ENCODE measurements at places on chromosomes 5 and 9.
A peak's percentile ranks its signal among the peaks of the same experiment; 100 is the strongest.

DNA sequence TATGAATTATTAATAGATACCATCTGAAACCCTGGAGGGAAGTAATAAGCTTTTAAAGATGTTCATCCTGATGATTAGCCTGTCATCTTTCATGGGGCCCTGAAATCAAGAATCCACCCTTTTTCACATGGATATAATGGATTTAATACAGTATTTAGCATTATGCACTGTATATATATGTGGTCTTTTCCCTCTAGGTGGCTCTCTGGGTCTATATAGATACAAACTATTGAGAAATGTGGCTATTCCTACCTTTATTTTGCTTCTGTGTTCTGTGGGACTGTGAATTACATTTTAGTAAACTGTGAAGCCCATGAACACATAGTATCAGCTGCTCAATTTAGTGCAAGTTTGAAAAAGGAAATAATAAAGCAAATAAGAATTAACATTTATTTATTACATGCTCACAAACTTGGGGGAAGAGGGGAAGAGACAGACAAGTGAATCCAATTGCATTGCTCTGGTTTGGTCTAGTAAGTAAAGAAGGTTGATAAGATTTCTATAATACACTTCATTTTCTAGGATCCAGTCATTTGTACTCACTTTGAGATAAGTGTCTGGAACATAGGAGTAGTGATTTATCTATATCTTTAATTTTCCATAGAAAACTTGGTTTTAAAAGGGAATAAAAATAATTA is 112.2 kb downstream of the SCAMP1 start:
- DNase-seq, result no peak

DNA sequence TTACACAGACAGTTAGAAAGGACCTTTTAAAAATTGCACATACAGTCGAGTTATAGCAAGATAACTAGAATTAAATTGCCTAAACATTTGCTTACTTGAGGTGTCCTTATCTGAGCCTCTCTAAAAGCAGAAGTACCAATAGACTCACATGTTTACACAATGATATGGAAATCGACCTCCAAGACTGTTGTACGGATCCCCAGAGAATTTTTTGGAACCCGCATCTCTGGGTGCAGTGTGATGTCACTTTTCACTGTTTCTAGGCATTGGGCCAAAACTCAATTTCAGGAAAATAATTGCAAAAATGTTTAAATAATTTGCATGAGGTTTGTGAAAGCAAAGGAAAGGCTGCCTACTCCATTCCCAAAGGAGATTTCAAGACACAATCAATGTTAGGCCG is 63.1 kb upstream of the ATG10 start:
- no peak for DNase-seq

DNA sequence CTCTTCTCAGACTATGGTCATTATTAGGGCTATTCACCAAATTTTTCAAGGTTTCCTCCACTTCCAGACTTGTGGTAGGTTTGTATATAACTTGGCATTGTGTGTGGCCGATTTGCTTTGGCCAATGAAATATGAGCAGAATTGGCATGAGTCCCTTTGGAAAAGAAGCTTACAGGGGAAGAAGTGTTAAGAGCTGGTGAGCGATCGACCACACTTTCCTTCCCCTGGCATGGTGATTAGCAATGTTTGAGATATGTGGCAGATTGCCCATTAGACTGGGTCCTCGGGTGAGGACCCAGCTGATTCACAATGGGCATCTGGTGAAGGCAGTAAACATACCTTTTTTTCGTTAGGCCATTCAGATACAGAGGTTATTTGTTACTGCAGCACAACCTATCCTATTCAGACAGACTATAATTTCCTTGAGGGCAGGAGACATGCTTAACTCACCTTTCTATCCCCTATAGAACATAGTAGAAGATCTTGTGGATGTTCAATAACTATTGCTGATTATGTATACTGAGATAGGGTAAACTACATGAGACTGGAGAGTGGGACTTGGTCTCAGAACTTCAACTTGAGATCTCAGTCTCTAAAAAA is 62.8 kb upstream of the KLF9 start:
- DNase-seq, result no peak

GRCh38 chr9:105554042-105554441 is 3.9 kb upstream of the FKTN start:
- no peak for DNase-seq

GRCh38 chr5:58498340-58498942 is 7.2 kb downstream of the GAPT start:
- DNase-seq, result peak; percentile 23

DNA sequence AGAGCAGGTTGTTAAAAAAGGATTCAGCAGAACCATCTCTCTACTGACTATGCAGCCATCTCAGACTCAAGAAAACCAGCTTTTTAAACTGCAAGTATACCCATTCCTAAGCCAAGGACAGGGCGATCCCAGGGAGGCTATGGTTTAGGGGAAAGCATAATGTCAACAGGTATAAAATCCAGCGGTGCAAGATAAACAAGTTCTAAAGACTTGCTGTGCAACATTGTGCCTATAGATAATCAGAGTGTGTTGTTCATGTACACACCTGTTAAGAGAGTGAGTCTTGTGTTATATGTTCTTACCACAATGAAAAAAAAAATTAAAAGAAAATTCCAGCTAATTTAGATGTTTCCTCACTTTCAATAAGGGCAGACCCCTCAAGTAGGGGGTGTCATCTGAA is 63.6 kb upstream of the DIRAS2 start:
- no peak for DNase-seq

DNA sequence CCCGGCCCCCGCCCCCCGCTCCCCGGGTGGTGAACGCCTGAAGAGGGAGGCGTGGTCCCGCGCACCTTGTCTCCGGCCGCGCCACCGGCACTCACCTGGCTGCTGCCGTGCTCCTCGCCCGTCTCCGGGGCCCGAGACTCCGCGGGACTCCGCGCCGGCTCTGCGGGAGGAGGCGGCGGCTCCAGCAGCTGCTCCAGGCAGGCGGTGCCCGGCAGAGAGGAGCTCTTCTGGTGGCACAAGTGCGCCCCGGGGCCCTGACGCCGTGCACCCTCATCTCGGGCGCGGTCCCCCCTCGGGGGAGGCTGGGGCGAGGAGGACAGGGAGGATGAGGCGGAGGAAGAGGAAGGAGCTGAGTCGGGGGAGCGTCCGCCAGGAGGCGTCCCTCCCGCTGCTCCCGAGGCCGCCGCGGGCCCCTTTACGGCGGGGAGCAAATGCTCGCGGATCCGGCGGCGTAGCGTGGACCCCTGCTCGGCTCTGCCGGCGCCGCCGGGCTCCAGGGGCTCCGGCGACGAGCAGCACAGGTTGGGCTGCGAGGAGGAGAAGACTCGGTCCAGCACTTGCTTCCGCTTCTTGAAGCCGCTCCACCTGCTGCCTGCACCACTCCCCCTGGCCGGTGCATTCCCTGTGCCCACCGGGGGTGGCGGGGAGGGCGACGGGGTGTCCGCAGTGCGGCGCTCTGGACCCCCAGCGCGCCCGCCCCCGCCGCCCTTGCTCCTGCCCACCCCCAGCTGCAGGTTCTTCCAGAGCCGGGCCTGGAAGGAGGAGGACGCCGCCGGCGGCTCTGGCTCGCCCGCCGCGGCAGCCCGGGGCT is 928 bp downstream of the MCTP1 start:
- no peak for DNase-seq

GRCh38 chr9:109453210-109453842 is 44.8 kb downstream of the PTPN3 start:
- DNase-seq, result no peak

DNA sequence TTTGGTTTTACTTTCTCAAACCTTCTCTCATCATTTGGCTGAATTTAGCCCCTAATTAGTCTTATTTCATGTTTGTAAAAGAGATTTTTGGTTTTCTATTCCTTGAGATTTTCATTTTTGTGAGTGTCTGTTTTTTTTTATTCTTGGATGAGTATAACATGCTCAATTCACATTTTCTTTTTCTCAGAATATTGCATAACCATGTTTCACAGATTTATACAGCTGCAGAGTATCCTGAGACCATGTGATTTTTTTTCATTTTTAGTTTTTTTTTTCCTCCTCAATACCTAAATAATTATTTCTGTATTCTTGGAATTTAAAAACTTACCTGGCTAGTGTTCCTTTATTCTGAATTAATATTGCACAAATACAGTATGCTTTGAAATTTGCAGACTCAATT is 361.9 kb downstream of the SEMA5A start:
- no peak for DNase-seq

- DNase-seq, result no peak
Observed at GRCh38 chr5:36670548-36670947, 64.1 kb downstream of the SLC1A3 start.

- DNase-seq, result no peak
Observed at GRCh38 chr5:168552146-168552545, 23.0 kb downstream of the FBLL1 start.

- no peak for DNase-seq
Observed at GRCh38 chr9:114005371-114006154, 72.5 kb downstream of the AMBP start.
